Neuronal stem cell (in vitro differentiated cells): ENCODE measurements at places on chromosomes 12 and 14.
A peak's percentile ranks its signal among the peaks of the same experiment; 100 is the strongest.

GRCh38 chr12:124734224-124734788 lies 129.4 kb downstream of the SCARB1 start:
- DNase-seq, result peak; percentile 80

GRCh38 chr14:48616931-48617330 lies 941.5 kb upstream of the MDGA2 start:
- peak; percentile 2 for DNase-seq

- no peak for DNase-seq
Measured at GRCh38 chr14:73463411-73463810, 5.1 kb upstream of the NUMB start.

- no peak for DNase-seq
Measured at GRCh38 chr12:71027856-71028255, 107.3 kb upstream of the PTPRR start.

DNA sequence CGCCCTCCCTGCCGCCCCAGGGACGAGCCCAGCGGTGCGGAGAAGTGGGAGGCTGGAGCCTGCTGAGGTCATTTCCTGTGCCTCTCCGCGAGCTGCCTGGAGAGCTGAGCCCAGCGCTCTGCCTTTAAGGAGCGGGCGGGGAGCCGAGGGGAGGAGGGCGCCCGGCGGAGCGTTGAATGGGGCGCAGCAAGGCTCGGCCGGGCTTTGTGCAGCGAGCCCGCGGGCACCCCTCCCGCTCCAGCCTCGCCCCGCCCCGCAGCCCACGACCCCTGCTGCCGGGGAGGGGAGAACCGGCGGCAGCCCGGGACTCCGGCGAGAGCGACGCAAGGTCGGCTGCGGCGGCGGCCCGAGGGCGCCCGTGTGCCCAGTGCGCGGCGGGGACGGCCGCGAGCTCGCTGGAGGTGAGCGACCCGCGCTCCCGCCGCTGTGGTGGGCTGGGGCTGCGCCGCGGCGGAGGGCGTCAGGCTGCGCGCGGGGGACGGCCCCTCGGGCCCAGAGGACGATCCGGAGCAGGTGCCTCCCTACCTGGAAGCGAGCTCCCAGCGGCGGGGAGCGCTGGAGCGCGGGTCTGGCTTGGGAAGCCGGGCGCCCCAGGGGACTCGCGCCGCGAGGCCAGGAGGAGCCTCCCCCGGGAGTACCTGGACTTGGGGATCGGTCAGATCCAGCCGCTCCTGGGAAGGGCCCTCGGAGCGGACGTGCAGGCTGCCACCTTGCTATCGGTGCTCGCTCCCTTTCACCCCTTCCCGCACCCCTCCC lies at the start of gene PLEKHH1:
Gene PLEKHH1 (plus strand): TSS at position 293 of the 756 bp plus-strand sequence. CDS start 8,578 bp downstream, outside the sequence.
- peak; percentile 61 for DNase-seq

- no peak for DNase-seq
Measured at GRCh38 chr12:31834150-31834549, 105.3 kb upstream of the AMN1 start.

GRCh38 chr12:7242176-7243101 lies 53.0 kb downstream of the PEX5 start:
- no peak for DNase-seq

- no peak for DNase-seq
Measured at GRCh38 chr14:67520482-67520881, 12.6 kb upstream of the PLEKHH1 start.

DNA sequence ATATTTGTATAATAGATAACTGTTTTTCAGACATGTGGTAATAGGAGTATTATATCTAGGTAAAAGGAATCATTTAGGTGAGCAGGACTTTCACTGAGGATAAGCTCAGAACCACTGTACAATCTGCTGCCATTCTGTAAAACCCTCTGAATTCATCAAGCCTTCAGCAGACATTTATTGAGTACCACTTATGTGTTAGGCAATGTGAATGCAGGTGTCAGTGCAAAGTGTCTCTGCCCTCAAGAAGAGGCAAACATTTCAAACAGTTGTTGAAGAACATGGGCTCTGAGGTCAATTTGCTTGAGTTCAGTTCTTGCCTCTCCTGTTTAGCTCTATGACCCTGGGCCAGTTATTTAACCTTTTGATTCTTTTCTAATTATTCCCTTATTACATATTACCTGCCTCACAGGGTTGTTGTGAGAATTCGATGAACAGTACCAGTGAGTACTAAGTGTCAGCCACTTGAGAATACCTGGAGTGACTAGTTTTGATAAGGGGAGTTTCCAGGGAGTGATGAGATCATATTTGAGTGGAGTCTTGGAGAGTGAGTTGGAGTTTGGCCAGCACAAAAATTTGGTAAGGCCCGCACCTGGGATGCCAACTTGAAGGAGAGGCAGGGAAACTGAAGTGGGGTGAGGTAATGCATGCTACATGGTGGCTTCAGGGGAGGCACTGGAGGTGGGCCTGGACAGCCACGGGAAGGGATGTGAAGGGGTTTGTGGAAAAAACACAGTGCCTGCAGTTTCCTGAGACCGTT lies 33.7 kb downstream of the RASSF8 start:
- no peak for DNase-seq

GRCh38 chr12:114683709-114684097 lies 272 bp downstream of the TBX3 start:
- DNase-seq, result no peak

DNA sequence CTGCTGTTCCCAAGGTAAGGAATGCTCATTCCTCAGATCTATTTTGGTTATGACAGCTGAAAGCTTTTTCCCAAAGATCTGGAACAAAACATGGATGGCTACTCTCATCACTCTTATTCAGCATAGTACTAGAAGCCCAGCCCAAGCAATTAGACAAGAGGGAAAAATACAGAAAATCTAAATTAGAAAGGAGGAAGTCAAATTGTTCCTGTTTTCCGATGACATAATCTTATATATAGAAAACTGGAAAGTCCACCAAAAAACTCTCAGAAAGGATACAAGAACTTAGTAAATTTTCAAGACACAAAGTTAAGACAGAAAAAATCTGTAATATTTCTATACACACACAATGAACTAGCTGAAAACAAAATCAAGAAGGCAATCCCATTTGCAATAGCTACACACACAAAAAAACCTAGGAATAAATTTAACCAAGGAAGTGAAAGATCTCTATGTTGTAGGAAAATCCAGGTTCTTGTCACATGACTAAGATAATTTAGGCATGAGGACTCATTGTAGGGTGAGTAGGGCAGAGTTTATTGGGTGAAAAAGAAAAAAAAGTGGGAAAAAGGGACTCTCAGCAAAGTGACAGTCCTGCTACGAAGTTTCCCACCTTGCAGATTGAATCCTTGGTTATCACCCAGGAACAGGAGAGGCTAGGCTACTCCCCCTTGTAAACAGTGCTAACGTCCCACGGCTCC lies 28.6 kb upstream of the KLRB1 start:
- no peak for DNase-seq

DNA sequence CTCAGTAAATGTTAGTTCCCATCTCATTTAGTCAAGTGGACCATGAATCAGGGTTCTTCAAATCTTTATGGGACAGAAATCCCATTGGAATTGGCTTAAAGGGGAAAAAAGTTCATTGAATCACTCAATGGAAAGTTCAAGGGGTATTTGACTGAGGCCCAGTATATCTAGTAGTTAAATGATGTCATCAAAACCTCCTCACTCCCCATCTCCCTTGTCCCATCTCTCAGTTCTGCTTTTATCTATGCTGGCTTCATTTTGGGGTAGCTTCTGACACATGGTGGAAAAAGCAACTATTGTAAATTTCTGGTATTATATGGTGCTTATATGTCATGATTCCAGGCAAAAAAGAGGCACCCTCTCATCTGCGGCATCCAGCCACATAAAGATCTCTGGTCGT lies 51.9 kb downstream of the DAAM1 start:
- DNase-seq, result no peak

GRCh38 chr14:58617619-58618018 lies 20.1 kb upstream of the DACT1 start:
- DNase-seq, result no peak

DNA sequence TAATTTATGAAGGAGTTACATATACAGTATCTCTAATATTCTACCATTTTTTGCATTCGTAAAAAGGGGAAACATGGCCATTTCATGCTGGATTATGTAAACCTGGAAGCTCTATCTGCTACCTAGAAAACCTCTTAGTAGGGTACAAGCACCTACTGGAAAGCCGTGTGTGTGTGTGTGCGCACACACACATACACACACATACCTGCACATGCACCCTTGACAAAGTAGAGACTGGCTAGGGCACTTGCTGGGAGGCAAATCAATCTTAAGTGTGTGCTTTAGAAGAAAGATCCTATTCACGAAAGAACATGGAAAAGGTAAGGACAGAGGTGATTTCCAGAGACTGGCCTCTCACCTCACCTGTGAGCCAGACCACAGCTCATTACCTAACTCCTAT lies 190.8 kb downstream of the SLC5A8 start:
- no peak for DNase-seq

DNA sequence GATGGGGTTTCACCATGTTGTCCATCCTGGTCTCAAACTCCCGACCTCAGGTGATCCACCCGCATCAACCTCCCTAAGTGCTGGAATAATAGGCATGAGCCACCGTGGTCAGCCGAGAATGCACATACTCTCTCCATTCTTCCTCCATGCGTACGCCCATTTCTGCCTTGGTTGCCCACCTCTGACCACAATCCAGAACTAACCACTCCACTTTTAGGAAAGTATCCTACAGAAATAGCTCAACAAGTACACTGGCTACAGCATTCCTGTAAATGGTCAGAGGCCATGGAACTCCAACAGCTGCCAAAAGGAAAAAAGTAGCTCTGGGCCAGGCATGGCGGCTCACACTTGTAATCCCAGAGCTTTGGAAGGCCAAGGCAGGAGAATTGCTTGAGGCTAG lies 60.7 kb downstream of the IRF2BPL start:
- DNase-seq, result no peak

DNA sequence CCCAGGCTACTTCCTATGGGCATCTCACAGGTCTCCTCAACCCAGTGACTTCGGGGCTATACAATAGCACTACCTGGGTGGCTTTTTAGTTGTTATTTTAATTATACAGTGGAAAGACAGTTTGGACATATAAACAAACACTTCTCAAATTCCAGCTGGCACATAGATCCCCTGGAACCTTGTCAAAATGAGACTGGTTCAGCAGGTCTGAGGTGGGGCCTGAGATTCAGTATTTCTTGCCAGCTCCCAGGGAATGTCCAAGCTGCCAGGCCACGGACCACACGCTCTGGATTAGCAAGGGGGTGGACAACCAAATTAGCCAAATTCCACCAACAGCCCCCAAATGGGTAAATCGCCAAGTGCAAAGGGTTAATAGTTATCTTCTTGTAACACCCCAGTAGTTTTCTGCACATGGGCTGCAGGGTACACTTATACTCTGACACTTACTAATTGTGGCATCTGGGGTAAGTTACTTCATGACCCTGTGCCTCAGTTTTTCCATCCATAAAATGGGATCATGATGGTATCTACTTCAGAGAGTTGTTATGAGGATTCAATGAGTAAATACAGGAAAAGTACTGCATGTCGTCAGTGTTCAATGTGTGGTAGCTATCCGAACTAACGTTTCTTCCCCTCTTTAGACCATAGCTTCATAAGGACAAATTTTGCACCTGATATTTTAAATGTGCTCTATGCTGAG lies 789.4 kb upstream of the TBX3 start:
- DNase-seq, result no peak

- no peak for DNase-seq
Measured at GRCh38 chr12:89636776-89637160, 71.9 kb downstream of the ATP2B1 start.

GRCh38 chr14:102200690-102201352 lies 61.1 kb downstream of the WDR20 start:
- DNase-seq, result no peak

DNA sequence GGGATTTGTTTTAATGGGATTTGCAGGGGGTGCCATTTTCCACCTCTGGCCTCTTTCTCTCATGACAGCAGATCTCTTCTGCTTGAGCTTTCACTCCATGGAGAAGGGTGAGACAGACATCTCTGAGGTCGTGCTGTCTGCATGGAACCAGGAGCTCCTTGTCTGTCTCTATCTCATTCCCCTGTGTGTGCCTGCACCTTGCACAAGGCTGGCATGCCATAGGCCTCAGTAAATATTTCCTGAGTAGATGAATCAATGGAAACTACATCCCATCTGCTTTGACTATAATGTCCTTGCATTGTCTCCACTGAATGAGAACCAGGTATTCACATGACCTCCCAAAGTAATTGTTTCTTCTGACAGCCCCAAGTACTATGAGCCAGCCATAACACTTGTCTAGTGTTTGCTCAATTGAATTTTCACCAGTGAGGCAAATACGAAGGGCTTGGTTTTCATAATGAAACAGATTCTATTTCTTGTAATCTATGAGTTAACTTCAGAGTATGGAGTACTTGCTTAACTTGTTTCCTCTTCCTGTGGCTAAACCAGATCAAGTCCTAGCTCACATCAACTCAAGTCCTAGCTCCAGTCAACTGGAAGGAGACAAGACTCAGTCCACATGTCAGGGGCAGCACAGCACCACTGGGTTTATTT lies 32.3 kb downstream of the KCNK13 start:
- DNase-seq, result no peak

- DNase-seq, result no peak
Measured at GRCh38 chr12:51626115-51626514, 35.1 kb downstream of the SCN8A start.

- DNase-seq, result no peak
Measured at GRCh38 chr12:9911708-9912107, 20.5 kb downstream of the CLEC2A start.

DNA sequence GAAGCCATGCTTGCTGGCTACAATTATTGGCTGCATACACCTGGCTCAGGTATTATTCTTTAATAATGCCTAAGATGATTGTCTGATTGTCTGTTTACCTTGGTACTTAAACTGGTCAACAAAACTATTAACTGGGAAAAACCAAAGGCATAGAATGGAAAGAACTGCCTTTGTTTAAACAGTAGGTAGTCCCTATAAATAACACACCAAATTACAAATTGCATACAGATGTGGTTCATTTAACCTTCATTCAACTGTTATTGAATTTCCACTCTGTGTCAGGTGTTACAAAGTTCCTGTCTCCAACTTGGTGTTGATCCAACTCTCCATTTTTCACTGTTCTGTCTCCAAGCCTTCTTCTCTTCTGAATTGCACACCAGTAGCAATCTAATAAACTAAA lies 79.8 kb upstream of the FSCB start:
- DNase-seq, result no peak

DNA sequence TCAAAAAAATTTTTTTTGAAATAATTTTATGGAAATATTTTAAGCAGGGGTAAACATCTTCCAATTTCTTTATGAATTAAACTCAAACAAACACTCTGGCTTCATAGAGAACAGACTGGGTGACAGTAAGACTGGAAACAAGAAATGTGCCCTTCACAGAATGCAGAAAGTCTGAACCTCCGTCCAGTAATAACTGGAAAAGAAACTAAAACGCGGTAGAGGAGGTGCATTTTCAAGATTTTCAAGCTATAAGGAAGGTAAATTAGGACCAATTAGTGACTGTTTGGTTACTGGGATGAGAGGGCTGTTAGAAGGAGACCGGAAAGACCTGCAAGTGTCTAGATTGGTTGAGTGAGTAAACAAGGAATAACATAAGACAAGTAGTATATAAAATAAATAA lies 245.7 kb downstream of the CEP128 start:
- no peak for DNase-seq

- no peak for DNase-seq
Measured at GRCh38 chr12:22105542-22105941, 59.5 kb downstream of the CMAS start.
